Renal pelvis (tissue), 12 donors: ENCODE measurements at places on chromosomes 6 and 20.

DNA sequence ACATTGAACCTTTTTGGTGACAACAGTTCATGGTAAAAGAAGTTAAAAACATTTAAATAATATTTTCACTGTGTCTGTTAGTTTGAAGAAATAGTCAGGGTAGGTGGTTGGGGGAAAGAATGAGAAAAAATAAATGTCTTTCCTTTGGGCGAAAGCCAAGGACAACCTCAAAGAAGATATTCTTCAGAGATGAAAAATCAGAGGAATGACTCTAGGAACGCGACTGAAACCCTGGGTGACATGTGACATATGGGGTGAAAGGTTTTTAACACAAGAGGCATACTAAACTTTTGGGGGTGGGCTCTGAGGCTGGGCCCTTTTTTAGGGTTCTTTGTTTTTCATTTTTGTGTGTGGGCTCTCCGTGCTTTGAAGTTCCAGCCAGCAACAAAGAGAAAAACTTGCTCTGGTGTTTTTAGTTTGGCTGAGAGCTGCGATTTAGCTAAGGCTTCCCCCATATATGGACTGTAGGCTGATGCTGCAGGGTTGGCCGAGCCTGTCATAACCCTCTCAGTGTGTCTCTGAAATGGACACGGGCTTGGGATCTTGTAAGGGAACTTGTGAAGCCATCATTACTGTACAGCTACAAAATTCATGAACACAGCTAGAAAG lies 610.1 kb upstream of the ARID1B start:
- no peak for DNase-seq

DNA sequence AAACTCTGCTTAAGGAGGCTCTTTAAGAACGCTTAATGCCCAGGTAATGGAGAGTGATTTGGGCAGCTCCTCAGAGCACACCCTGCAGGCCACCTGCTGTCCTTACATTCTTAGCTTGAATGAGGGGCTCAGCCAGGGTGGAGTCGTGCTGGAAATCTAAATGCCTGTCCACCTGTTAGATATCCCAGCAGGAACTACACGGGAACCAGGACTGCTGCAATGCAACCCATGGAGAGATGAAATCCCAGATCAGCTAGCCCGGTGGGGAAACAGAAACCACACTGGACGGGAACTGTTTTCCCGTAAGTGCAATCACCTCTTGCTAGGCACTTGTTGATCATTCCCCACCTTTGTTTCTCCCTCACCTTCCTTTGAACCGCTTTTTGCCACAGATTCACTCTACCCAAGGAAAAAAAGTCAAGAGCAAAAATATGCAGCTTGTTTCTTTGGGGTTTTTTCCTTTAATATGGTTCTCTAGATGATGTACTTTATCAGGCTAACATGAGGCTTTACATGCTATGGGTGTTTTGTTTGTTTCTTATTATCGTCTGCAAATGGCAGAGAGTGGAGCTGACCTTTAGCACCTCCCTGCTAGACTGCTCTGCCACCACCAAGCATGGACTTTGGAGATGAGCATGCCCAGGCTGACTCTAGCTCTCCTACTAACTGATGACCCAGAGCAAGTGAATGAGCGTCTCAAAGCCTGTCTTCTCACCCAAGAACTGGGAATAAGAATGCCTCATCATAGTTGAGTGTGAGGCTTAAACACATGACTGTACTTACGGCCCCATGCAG lies 125.9 kb upstream of the TNFAIP3 start:
- no peak for DNase-seq

DNA sequence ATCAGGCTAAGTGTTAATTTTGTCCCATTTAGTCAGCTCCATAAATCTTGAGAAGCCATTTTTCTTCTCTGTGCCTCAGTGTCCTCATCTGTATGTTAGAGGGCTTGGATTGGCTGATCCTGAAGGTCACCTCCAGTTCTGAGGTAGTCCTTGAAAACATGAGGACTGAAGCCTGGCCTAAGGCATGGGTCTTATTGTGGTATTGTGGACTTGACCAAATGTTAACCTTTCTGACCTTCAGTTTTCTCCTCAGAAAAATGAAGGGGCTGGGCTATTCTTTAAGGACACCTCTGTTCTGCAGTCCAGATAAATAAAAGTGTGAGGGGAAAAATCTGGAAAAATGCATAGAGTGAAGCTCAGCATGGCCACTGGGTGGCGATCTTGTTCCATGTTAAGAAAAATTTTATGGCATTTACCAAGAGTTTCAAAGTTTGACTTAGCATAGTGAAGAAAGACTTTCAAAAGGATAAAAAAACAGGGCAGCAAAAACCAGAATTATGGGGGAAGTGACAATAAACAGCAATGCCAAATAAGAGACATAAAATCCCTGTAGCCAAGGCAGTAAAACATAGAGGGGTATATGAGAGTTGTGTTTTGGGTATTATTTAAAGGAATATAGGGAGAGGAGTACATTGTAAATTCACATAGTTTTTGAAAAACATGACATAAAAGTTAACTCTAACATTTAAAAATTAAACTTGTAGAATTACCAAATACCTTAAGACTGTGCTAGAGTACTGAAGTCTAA lies 13.2 kb upstream of the TFB1M start:
- peak; percentile 56 for DNase-seq

- no peak for DNase-seq
These were observed 72.3 kb upstream of the SLC22A1 start for GRCh38 chr6:160049346-160049745.

DNA sequence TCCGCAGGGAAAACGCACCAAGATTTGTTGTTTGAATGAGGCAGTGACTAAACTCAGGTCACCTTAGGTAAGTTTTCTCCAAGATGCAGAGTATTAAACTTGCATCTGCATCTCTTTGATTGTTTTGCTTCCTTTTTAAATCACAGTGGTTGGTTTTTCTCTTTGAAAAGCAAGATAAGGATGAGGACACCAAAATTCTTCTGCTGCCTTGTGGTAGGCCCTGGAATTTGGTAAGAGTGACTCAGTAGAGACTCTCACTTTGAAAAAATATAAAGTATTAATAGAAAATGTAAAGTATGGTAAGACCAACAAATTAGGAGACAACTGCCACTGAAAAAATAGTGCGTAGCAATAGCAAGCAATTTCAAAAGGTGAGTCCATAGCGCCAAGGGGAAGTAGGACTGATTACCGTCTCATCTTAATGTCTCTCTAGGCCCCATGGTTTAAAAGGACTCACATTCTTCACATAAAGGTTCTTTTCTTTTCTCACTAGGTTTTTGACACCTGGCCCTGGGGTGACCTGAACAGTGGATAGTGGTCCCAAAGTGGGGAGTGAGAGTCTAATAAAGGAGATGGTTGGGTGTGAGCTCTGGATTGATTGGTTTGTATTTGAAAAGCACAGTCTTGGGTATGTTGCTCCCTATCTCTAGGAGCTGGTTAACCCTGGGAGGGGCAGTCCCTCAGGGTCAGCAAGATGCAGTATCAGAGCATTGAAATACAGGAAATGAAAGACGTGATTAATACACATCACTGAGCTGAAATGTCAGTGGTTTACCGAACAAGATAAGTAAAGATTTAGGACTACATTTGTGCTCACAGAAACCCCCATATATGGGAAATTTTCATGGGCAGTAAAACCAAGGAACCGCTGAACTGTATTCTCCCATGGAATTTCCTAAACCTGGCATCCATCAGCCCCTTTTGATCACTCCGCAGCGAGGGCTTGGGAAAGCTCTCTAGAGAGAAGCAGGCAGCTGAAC lies 221.2 kb downstream of the SLC24A3 start:
- no peak for DNase-seq

DNA sequence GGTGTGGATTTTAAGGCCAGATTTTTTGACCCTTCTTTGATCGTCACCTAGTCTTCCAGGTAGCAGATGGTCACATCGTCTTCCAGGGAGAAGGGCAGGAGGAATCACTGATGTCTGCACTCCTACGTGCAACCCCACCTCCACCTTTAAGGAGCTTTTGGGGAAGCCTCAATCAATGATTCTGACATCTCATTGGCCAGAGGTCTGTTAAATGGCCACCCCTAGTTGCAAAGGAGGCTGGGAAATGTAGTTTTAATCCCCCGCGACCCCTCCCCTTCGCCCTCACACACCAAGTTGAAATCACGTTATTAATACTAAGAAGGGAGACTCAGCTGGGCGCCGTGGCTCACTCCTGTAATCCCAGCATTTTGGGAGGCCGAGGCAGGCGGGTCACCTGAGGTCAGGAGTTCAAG lies 151.4 kb downstream of the BCAS1 start:
- DNase-seq: no peak

- DNase-seq: no peak
These were observed 145.7 kb downstream of the RIMS1 start for GRCh38 chr6:72032086-72032485.
